ENCODE measurements at places on chromosomes 6 and 20.

DNA sequence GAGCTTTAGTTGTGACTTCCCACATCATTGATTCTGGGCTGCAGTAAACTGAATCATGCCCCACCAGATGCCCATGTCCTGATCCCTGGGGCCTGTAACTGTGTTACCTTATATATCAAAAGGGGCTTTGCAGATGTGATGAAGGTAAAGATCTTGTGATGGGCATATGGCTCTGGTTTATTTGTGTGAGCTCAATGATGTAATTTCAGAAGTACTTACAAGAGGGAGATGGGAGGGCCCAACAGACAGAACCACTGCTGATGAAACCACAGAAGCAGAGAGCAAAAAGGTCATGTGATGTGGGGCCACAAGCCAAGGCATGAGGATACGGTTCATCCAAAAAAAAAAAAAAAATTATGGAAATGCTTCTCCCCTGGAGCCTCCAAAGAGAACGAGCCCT, 118.7 kb downstream of the TOX2 start:
- no peak for DNase-seq

DNA sequence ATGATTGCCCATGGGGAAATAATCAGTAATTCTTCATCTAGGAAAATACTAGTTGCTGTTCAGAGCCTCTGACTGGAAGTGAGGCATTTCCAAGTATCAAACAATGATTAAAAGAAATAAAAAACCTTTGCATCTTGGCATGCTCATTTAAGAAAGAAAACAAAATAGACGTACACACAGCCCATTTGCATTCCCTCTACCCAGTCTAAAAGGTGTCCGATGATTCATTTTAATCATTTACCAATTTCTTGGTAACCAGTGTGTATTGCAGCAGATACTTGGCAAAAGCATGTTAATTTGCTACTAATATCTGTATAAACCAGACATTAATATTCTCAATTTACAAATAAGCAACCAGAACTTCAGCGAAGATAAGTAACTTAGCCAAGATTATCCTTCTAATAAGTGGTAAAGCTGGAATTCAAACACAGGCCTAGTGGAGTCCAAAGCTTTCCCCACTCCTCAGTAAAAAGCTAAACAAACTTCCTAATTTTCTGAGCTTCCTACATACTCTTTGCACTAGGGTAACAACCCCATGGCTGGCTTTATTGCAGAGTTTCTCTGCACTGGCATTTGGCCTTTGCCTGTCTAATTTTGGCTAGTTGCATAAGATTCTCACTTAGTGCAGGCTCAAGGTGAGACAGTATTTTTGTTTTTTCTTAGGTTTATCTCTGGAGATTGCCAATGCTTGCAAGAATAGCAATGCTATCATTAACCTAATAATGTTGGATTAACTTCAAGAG, 338.1 kb downstream of the PRKN start:
- DNase-seq = no peak

GRCh38 chr6:17853533-17853932, 133.9 kb downstream of the KIF13A start:
- no peak for DNase-seq

- DNase-seq = no peak
These were observed 181.8 kb downstream of the SASH1 start for GRCh38 chr6:148524471-148524882.

DNA sequence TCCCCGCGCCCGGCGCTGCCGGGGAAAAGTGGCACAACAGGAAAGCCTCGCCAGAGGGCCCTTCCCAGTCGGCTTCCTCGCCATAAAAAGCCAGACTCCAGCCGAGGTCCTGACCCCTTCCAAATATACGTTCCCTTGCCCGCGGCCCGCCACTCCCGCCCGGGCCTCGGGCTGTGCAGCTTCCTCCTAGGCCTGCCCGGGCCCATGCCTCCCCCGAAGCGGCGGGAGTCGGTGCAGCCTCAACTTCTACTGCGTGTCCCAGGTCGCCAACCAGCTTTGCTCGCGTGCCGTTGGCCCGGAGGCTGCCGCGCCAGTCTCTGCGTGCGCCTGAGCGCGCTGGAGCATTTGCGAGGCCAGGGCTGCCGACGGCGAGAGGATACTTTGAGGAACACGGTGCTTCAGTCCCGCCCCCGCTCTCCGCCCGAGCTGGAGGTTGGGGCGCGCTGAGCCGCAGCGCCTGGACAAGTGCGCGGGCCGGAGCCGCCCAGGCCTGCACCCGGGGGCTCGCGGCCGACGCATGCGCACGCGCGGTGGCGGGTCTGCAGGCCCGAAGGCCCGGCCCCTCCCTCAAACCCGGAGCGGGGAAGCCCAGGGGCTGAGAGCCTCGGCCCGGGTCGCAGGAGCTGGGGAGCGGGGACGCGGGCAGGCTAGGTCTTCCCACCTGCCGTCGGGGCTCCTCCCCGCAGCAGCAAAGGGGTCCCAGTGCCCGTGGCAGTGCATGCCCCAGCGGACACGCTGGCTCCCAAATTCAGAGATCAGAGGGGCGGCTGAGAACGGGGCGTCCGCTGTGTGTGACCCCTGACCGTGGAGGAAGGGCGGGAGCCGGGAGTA, 10.2 kb downstream of the FOXC1 start:
- DNase-seq = no peak

- DNase-seq = no peak
These were observed 19.7 kb downstream of the AKIRIN2 start for GRCh38 chr6:87682310-87682709.

GRCh38 chr20:37315452-37316110, 26.1 kb downstream of the MANBAL start:
- DNase-seq = no peak

DNA sequence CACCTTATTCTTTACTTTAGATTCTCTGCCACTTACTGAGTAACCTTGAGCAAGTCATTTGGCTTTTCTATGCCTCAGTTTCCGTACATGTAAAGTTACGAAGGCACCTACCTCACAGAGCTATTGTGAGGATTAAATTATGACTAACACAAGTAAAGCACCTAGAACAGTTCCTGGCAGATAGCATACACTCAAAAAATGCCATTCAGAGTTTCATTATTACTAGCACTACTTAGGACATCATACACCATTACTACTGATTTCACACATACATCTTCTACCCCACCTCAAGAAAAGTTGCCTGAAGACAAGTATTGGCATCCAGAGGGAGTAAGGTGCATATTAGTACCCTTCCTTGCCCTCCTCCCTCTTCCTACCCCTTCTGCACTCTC, 107.8 kb downstream of the OGFRL1 start:
- DNase-seq = no peak

DNA sequence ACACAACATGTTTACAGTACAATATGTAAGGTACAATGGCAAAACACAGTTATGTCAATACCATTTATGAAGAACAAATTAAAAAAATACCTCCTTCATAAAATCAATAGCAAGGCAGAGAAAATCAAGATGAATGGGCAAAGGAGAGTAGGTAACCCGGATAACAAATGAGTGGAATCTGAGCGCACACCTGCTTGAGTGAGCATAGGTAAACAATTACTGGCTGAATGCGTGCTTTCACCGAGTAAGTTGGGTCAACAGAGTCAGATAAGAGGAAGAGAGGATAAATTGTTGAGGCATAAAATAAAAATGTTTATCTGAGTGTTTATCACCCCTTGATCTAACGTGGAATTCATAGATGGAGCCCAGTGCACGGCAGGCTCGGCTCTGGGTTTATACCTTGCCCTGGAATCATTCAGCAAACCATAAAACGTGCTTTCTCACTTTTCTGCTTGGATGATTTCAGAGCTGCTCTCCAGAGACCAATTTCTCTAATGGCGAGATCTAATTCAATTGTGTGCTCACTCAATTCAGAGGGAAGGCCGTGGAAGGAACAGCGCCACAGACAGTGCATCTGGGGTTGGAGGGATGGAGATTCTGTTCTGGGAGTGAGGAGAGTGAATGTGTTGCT, 224.8 kb upstream of the MAP3K7 start:
- no peak for DNase-seq

Data from stimulated activated CD8-positive, alpha-beta memory T cell treated with anti-CD3 and anti-CD28 coated beads, Interleukin-4, amount 100 ng/mL, for 4 hours (primary cell).